Endothelial cell of umbilical vein (primary cell): ENCODE measurements at places on chromosomes 3 and 15. TPM values are rescaled to one million over a fixed set of nuclear protein-coding genes. Genes with fewer than 3 reads are reported as not detected.
A peak's percentile ranks its signal among the peaks of the same experiment; 100 is the strongest.

Gene C2CD4A
- 0.46 and 1.1 TPM in 2 replicates for total RNA-seq

GRCh38 chr3:126103121-126104027, 19.4 kb upstream of the SLC41A3 start:
- no peak for DNase-seq

Gene NEO1
- total RNA-seq: 0.35 TPM in 2 replicates

Gene PLSCR5
- not detected in 2 replicates for total RNA-seq

Gene OCA2
- total RNA-seq: not detected in 2 replicates

- peak; percentile 49 for DNase-seq
Observed at GRCh38 chr15:68601206-68602197, 22.7 kb downstream of the CORO2B start.

DNA sequence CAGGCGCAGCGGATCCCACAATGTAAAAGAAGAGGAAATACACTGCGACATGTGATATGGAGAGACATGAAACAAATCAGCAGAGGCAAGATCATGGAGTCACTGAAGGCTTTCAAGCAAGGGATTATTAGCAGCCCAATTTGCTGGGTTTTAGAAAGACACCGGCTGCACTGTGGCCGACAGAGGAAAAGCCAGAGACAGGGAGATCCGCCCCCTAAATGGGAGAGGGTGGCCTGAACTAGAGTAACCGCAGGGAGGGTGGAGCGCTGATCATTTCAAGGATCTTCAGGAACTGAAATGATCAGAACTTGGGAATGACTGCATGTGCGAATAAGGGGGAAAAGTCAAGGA, 612 bp upstream of the C15orf40 start:
- no peak for DNase-seq

- DNase-seq: no peak
Observed at GRCh38 chr3:144104186-144104585, 132.6 kb downstream of the DIPK2A start.

- DNase-seq: peak; percentile 46
Observed at GRCh38 chr3:192188218-192188835, 539.0 kb downstream of the FGF12 start.

GRCh38 chr15:75869446-75869845, 26.2 kb downstream of the UBE2Q2 start:
- no peak for DNase-seq

Gene MOBP
- total RNA-seq: 0.44 and 2.0 TPM in 2 replicates

Gene ACSBG1
- not detected in 2 replicates for total RNA-seq

Gene TASOR
- 44.5 TPM in 2 replicates for total RNA-seq

GRCh38 chr3:43490640-43491185, 131.1 kb downstream of the ANO10 start:
- DNase-seq: no peak
